ENCODE measurements at places on chromosomes 12 and 14.

GRCh38 chr12:107912421-107913004 is 138.0 kb downstream of the ASCL4 start:
- DNase-seq = no peak

DNA sequence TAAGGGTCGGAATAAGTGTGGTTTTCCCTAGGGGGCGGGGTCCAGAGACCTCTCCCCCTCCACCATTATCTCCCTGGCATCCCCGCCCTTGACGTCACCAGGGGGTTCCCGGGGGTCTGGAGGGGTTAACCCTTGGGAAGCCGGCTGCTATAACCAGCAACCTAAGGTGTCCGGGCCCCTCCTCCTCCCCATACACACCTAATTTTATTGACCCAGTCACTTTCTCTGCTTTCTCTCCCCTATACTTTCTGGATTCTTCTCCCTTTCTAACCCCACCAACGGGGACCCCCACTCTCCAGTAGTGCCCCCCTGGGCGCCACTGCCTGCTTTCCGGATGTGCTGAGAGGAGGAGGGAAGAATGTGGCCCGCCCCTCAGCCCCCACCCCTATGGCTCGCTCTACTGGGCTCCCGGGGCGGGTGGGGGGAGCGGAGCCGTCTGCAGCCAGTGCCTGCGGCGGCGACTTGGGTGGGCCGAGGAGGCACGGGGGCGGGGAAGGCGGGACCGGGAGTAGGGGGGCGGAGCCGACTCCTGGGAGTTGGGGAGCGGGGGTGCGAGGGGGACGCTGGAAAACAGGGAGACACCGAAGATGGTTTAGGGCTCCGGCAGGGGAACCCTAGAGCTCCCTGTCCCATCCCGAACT is 1.8 kb downstream of the GLI1 start:
- DNase-seq = no peak

DNA sequence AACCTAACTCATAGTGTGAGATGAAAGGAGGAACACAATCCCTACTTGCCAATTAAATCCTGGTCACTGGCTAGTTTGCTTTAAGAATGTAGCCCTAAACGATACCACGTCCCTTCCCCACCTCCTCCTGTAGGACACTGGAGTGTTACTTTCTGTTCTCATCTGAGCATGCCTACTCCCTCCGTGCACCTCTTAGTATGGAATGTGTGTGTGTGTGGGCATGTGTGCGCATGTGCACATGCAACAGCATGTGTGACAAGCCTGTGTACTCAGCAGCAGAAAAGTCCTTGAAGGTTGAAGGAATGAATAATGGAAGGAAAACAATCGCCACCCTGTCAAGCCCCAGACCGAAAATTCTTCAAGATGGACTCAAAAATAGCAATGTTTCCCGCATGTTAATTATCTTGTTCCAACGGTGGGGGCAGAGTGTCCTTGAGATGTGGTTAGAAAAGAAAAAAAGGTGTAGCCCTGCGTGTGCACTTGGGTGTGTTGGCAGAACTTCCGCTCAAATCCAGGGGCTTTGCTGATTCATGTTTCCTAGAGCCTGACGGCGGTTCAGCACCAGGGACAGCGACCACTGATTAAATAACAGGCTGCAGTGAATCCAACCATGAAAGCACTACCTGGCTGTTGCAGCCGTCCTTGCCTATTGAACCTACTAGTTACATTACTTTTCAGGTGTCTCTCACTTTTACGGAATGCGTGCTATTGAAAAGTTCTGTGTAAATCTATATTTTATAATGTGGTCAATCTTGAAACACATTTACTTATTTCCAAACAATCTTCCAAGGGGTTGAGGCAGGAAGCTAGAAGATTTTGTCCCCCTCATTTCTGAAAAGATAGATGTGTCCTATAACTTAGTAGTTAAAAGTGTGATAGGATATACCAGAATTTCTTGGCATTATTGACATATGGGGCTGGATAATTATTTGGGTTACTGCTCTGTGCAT is 79.8 kb downstream of the SRRM4 start:
- DNase-seq = no peak

DNA sequence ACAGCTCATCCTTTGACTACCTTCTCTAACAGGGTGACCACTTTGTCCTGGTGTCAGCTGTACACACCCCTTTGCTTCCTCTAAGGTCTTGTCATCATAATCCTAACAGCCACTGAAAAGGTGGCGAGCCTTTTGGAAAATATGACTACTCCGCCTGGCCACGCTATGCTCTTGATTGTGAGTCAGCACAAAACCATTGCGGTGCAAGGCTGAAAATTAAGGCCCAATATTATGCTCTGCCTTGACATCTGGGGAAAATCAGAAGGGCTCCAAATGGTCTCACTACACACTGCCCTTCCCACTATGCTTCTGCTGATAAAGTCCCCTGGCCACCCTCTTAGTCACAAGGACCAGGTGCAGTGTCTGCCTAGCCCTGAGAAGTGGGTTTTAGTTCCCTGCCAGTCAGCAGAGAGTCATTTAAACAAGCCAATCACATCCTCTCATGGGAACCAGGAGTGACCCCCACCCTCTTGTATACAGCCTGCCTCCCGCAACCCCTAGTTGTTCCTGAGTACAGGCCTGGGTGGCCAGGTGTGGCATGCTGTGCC is 34.3 kb downstream of the FGD6 start:
- DNase-seq = no peak

- no peak for DNase-seq
Measured at GRCh38 chr14:36653962-36654793, 7.5 kb upstream of the PAX9 start.

- DNase-seq = no peak
Measured at GRCh38 chr14:78985668-78986381, 815.7 kb downstream of the NRXN3 start.

DNA sequence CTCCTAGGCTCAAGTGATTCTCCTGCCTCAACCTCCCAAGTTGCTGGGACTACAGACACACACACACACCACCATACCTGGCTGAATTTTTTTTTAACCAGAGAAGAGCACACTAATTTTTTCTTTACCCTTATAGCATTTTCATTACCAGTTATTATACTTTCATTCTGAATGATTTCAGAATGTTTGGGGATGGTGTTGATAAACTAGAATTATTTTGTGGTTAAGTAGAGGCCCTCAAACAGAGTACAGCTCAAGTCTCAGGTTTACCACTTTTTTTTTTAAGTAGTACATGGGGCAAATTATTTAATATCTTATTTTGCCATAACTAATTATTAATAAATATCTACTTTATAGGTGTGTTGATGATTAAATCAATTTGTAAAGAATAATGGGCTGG is 86.6 kb downstream of the FUT8 start:
- no peak for DNase-seq

DNA sequence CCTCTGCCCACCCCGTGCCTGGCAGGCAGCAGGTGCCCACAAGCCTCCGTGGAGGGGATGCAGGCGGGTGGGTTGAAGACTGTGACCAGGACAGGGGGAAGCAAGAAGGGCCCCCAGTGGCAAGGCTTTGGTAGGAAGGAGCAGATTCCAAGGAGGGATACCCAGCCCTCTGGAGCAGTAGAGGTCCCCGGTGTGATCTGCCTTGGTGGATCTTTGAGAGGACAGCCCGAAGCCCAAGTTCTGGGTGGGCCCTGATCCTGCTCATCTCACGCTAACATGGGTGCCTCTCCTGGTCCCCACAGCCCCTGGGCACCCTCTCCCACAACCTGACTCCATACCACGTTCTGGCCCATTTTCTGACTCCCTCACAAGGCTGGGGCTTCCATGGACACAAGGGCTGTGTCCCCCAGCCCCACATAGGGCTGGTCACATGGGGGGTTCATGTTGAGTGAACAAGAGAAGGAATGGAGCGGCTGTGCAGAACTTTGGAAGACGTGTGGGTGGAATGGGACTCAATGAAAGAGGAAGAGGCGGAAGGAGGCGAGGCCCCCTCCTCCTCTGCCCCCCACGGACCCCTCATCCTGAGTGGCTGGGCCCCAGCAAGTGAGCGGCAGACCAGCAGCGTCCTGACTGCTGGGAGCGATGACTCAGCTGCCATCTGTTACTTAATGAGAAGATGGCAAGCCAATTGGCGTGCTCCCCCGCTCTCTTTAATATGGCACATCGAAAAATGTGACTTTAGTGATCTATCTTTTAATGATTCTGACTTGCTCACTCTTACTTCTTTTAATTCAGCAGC is 77.0 kb upstream of the BCL11B start:
- DNase-seq = no peak

GRCh38 chr12:54959291-54960018 is 25.1 kb downstream of the TESPA1 start:
- DNase-seq = no peak

GRCh38 chr12:111600205-111600642 is 1.1 kb upstream of the ATXN2 start:
- DNase-seq = no peak

DNA sequence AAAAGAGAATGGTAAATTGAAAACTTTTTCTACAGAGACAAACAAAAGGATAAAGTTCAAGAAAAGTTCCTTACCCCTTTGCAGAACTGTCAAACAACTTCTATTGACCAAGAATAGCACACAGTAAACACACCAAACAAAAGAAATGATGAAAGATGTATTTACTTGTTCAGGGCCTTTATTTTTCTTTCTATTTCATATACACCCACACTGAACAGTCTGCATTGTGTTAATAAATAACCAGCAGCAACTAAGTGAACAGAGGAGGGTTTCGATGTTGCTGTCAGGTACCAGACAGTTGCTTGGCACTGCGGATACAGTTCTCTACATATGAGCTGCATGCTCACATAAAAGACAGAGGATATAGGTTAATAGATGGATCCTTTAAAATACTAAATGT is 122.1 kb downstream of the SOX5 start:
- DNase-seq = no peak

DNA sequence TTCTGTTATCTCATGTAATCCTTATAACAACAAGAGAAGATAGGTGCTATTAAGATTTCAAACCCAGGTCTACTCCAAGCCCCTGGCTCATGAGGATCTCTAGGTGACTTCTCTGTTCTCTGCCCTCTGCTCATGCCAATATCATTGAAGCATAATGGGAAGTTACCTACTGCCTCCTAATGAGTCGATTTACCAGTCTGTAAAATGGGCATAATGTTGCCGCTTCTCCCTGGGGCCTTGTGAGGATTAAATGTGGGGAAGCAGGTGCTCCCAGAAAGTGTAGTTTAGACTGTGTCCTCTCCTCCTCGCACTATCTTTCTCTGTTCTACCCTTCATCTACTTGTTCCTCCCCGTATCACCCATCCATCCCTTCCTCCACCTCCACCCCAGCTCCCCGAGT is 169.2 kb upstream of the LHX5 start:
- no peak for DNase-seq

DNA sequence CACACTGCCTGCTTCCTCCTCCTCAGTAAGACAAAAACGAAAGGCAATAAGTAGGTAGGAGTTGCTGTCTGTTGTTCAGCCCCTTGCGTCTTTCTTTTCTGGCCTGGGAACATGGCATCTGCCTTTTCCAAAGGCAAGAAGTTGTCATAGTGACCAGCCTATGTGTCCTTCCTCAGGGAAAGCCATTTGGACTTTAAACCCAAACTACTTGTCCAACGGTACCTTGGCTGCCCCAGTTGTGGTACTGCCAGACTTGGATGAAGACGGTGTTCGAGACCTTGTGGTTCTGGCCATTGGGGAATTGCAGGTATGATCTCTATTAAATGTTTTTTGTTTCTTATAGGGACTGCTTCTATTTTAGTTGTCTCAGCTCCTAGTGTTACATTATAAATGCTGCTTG is 18.5 kb downstream of the FAM234B start:
- no peak for DNase-seq

GRCh38 chr14:34437729-34438080 is 24.3 kb downstream of the SPTSSA start:
- no peak for DNase-seq

DNA sequence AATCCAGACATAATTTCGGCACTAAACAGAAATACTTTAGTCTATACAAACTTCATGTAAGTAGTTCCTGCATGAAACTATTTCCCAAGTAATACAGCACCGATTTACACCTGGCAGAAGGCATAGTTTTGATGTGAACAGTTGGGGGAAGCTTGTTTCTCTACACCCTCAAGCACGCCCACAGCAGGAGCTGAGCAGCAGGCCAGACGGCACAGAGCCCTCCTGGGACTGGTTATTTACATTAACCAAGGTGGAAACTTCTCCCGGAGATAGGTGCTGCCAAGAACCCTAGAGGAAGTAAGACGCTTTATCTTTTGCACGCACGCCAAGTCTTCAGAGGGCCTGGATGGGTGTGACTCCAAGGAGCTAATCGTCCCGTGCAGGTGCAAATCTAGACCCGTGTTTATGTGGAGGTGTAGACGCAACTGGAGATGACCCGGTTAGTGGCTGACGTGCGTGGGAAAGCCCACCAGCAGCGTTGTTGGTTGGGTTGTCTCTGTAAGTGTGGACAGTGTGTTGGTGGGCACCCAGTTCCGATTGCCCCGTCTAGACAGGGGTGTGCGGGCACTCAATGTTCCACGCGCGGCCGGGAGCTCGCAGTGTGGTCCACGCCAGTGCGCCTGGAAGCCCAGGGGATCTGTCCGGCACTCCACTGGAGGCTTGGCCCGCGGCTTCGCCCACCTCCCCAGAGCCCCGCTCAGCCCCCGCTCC is 767 bp upstream of the TCP11L2 start:
- peak; percentile 24 for DNase-seq

GRCh38 chr12:67161322-67161918 is 107.7 kb upstream of the CAND1 start:
- no peak for DNase-seq

- DNase-seq = no peak
Measured at GRCh38 chr12:64427988-64428387, 23.8 kb downstream of the XPOT start.

- no peak for DNase-seq
Measured at GRCh38 chr14:63394841-63395240, 76.1 kb upstream of the GPHB5 start.

GRCh38 chr12:74741112-74741511 is 203.5 kb downstream of the ATXN7L3B start:
- no peak for DNase-seq

DNA sequence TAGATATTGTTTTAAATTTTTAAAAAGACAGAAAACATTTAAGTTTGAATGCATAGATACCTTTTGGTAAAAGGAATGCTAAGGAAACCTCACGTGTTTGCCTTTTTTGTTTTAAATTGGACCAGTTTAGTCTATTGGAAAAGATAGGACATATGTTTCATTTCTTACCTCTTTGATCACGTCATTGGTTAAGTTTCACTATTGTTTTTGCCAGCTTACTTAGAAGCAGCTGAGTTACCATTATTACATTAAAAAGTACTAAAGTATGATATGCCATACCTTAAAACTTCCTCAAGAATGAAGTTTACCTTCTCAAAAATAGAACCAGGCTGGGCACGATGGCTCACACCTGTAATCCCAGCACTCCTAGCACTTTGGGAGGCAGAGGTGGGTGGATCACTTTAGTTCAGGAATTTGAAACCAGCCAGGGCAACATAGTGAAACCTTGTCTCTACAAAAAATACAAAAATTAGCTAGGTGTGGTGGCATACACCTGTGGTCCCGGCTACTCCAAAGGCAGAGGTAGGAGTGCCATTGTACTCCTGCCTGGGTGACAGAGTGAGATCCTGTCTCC is 54.4 kb downstream of the SRGAP1 start:
- no peak for DNase-seq
